Stimulated activated CD4-positive, alpha-beta T cell treated with anti-CD3 and anti-CD28 coated beads, Interleukin-12 subunit alpha, Interleukin-12 subunit beta, amount 100 ng/mL, for 24 hours (primary cell): ENCODE measurements at places on chromosomes 7 and 10.

DNA sequence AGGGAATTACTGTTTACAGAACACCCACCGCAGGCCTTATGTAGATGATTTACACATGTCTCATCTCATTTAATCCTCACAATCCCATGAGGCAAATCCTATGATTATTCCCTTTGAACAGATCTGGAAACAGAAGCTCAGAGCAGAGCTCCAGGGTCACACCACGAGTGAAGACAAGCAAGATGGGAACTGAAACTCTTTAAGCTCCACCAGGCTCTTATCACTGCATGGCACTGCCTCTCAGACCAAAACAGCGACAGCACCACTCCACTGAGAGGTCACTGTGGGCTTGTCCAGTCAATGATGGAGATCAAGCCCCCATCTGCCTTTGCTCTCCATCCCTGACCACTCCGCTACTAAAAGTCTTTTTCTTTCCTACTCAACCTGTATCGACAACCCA is 5.9 kb downstream of the GRID1 start:
- no peak for DNase-seq

DNA sequence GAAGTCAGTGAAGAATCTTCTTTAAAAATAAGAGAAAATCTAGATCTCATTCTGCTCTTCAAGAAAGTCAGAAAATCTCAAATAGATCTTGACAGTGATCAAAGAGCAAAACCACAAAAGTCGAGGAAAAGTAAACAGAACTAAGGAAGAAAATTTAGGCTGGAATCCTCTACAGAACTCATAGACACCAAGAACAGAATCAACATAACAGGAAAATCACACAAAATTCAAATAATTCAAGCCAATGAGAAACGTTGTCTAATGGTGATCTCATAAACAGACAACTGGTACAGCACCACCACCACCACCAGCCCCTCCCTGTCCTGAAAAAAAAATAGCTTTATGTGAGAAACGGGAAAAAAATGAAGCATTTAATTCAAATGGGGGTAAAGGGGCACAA is 6.9 kb downstream of the ITGB1 start:
- DNase-seq: no peak

- DNase-seq: no peak
Measured at GRCh38 chr10:119663866-119664698, 12.9 kb downstream of the BAG3 start.

GRCh38 chr7:25854608-25855497 is 297.1 kb upstream of the NFE2L3 start:
- no peak for DNase-seq

DNA sequence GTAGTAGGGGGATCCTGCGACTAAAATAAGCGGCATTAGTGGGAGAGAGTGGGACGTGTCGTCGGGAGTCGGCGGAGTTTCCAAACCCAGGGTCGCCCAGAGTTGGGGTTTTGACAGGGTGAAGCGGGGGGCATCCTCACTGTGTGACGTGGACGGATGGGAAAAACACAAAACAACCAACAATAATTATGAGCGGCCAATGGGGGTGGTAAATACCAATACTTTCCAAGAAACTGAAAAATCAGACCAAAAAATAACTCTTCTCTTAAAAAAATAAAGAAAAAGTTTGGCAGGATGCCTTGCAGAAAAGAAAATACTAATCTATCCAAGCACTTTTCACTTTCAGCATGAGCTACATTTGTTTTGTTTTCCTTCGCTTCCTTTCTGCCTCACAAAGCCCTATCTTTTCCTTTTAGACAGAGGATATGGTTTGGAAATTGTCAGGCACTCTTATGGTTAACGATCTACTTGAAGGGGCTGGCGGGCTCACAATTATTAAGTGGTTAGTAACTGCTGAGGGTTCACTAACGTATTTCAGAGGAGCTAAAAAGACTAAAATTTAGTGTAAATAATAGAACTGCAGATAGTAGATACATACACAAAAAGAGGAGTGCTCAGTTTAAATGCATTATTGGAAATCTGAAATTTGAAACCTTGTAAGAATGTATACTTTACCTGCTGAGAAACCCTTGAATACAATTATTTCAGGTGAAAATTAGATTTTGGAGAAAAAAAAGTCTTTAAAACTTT is 802 bp upstream of the CDK6 start:
- no peak for DNase-seq

DNA sequence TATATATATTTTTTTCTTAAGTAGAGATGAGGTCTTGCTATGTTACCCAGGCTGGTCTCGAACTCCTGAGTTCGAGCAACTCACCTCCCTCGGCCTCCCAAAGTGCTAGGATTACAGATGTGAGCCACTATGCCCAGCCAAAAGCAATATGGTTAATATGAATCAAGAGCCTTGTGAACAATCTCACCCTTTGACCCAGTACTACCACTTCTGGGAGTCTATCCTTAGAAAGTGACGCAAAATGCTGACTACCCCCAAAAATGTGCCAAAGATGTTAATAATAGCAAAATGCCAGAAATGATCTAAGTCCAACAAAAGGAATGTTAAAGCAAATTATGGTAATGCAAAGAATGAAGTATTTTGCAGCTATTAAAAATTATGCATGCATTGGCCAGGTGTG is 44.3 kb downstream of the HOXA1 start:
- no peak for DNase-seq

- no peak for DNase-seq
Measured at GRCh38 chr7:66125052-66125694, 10.5 kb downstream of the CRCP start.

GRCh38 chr10:26357203-26357602 is 80.9 kb upstream of the APBB1IP start:
- DNase-seq: no peak

DNA sequence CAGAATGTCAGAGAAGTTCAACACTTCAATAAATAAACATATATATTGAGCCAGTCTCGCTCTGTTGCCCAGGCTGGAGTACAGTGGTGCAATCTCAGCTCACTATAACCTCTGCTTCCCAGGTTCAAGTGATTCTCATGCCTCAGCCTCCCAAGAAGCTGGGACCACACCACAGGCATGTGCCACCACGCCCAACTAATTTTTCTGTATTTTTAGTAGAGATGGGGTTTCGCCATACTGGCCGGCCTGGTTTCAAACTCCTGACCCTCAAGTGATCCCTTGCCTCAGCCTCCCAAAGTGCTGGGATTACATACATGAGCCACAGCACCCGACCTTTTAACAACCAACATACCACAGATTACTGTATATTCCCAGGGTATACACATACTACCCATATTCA is 134.2 kb downstream of the JMJD1C start:
- no peak for DNase-seq
